ENCODE measurements at places on chromosomes 1 and 21. TPM values are rescaled to one million over a fixed set of nuclear protein-coding genes. Genes with fewer than 3 reads are reported as not detected.

- no peak for DNase-seq
These were observed 68.2 kb upstream of the COL24A1 start for GRCh38 chr1:86224651-86225310.

DNA sequence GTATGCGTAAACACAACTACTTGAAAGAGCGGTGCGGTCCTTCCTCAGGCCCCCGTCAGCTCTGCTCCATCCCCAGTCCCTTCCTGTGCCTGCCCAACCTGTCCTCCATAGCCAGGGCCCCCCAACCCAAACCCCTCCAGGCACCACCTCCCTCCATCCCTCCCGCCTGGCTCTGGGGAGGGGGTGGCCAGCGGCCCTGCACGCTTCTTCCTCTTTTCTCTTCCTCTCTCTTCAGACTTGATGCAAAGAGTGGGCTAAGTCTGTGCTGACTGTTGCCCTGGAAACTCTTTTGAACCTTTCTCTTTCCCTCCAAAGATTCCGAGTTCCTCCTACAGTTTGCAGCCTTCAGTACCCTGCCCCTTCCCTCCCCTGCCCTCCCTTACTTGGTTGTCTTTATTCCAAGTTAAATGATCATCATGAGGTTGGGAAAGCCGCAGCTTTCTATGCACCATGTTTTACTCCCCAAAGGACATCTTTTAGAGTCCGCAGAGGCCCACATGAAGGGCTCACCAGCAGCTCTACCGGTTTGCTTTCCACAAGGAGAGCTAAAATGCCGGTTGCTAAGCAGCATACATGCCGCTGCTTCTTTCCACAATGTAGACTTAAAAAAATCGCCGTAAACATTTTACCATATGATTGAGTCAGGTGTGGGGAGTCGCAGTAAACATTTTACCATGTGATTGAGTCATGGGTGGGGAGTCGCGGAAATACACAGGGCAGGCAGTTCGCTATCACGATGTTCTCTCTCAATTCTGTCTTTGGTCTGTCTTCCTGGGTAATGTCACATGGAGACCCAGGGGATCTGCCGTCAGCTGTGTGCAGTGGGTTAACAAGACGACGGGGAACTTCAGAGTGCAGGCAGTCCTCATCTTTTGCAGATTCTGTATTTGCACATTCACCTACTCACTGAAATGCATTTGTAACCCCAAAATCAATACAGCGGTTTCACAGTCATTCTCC is 525.3 kb downstream of the KIF26B start:
- DNase-seq, result no peak

Gene RSPH1
- 14.3 TPM for polyA plus RNA-seq

DNA sequence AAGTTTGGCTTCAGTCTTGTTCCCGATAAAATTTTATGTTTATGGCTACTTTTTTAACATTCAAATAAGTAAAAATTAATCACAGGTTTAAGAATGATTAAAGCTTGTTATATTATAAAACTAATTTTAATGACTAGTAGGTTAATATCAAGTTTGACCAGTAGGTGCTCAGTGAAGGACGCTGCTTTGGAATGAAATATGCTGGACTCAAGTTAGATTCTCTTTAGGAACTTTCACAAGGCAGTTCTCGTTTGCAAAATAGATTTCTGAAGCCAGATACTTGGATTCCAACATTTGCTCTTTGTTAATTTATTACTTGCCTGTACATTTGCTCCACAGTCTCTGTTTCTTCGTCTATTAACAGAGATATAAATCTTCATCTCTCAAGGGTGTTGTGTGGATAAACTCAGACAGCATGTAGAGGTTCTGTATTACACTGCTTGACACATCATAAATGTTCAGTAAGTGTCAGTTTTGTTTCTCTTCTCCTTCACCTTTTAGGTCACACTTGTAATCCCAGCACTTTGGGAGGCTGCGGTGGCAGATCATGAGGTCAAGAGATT is 432.8 kb upstream of the CHRM3 start:
- no peak for DNase-seq

Gene RPTN
- polyA plus RNA-seq, result not detected

GRCh38 chr1:147804942-147805723 is 44.7 kb upstream of the GJA5 start:
- no peak for DNase-seq

DNA sequence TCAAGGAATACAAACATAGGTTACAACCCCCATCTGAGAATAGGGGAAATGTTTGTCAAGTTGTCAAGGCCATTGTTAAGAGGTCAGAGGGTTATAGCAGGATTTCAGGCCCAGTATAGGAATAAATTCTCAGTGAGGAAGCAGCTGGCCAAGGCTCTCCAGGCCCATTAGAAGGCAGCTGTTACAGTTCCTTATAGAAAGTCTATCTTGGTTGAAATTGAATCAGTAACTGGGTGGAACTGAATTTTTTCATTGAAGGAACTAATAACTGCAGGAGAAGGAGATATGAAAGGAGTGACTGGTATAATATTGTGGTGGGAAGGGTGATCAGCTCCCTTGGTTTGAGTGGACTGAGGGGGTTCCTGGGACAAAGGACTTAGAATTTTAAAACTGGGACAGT is 134.1 kb downstream of the CYYR1 start:
- DNase-seq, result no peak

Gene MATN1
- polyA plus RNA-seq, result 0.07 TPM

DNA sequence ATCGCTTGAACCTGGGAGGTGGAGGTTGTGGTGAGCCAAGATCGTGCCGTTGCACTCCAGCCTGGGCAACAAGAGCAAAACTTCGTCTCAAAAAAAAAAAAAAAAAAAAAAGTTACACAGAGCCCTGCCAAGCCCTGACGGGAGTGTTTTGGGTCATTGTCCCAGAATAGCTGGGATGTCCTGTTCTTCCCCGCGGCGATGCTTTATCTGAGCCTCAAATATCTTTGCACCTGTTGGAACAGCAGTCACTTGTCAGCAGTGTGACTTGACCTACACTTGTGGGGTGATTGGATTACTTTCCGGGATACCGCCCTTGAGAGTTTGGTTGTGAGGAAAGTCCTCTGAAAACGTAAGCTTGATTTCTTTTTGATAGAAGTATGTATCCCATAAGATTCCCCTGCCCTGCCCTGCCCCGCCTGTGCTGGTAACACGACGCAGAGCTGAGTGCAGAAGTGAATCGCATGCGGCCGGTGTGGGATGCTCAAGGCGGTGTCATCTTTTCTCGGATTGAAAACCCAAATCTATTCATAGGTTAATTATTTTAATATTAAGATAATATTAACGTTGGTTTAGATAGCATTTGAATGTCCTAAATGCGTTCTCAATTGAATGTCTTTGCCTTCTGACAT is 50.9 kb downstream of the PCNT start:
- no peak for DNase-seq

Gene LHX4
- polyA plus RNA-seq, result 1.1 TPM

Gene S100A3
- polyA plus RNA-seq, result not detected

Gene ARHGEF10L
- 50.0 TPM for polyA plus RNA-seq

Gene BARHL2
- polyA plus RNA-seq, result not detected

DNA sequence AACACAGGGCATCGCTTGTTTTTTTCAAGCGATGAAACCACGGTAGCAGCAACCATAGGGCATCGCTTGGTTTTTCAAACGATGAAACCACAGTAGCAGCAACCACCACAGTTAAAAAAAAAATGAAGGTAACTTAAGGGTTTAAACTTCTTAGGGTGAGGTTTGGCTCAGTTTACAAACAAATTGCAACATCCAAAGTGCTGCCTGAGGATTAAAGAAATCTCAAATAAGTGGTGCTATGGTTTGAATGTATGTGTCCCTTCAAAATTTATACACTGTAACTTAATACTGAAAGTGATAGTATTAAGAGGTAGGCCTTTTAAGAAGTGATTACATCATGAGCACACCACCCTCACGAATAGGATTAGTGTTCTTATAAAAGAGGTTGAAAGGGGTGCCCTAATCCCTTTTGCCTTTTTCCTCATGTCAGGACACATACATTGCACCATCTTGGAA is 6.4 kb upstream of the GBP5 start:
- no peak for DNase-seq

Gene LINGO4
- not detected for polyA plus RNA-seq

- DNase-seq, result no peak
These were observed 143.6 kb downstream of the CNIH3 start for GRCh38 chr1:224759681-224760091.

- no peak for DNase-seq
These were observed 59.4 kb downstream of the SLC30A7 start for GRCh38 chr1:100955322-100955721.

Gene IGSF9
- 20.6 TPM for polyA plus RNA-seq

Data from left renal cortex interstitium (tissue), 4 donors.